ENCODE measurements at places on chromosomes 3 and 15.

DNA sequence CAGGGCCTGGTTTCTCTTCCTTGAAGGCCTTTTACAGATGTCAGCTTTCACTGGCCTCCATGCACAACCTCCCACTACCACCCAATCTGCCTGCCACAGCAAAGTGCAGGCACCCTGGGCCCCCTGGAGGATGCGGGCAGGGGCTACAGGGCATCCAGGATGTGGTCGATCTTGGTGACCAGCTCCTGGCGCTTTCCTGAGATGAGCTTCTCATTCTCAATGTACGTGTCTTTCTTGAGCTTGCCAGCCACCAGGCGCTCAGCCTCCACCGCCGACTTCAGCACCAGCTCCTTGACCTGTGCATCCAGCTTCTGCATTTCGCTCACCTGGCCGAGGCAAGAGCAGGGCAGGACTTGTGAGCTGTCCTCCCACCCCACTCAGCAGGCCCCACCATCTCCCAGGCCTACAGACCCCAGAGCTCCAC lies 30.3 kb downstream of the RPN1 start:
- DNase-seq, result no peak

- no peak for DNase-seq
Observed at GRCh38 chr3:24365168-24365567, 129.5 kb downstream of the THRB start.

GRCh38 chr3:109644746-109645145 lies 307.4 kb upstream of the DPPA4 start:
- DNase-seq, result no peak

- DNase-seq, result no peak
Observed at GRCh38 chr3:17261627-17262369, 377.0 kb downstream of the PLCL2 start.

DNA sequence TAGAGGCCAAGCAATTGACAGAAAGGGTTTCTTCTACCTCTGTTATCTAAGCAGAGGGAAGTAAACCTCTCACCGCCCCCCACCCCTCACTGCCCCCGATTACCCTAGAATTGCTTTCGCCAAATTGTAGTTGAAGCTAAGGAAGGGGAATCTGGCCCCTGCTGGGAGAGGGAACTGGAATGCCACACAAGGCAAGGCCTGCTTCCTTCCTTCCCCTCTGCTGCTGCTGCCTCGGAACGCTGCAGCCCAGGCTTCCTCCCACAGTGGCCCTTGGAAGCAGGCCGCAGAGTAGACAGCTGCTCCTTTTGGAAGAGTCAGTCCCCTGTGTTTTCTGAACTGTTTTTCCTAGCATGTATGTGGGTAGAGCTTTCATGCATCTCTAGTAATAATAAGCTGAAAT lies 21.6 kb downstream of the RLBP1 start:
- DNase-seq, result no peak

GRCh38 chr15:22827125-22827524 lies 11.3 kb upstream of the NIPA2 start:
- DNase-seq, result no peak

- DNase-seq, result no peak
Observed at GRCh38 chr3:117868766-117869165, 1159.2 kb downstream of the TUSC7 start.

DNA sequence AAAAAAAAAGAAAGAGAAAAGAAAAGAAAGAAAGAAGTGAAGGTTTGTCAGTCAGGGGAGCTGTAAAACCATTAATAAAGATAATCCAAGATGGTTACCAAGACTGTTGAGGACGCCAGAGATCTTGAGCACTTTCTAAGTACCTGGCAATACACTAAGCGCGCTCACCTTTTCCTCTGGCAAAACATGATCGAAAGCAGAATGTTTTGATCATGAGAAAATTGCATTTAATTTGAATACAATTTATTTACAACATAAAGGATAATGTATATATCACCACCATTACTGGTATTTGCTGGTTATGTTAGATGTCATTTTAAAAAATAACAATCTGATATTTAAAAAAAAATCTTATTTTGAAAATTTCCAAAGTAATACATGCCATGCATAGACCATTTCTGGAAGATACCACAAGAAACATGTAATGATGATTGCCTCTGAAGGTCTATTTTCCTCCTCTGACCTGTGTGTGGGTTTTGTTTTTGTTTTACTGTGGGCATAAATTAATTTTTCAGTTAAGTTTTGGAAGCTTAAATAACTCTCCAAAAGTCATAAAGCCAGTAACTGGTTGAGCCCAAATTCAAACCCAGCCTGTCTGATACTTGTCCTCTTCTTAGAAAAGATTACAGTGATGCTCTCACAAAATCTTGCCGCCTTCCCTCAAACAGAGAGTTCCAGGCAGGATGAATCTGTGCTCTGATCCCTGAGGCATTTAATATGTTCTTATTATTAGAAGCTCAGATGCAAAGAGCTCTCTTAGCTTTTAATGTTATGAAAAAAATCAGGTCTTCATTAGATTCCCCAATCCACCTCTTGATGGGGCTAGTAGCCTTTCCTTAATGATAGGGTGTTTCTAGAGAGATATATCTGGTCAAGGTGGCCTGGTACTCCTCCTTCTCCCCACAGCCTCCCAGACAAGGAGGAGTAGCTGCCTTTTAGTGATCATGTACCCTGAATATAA lies 2.0 kb downstream of the B2M start:
- no peak for DNase-seq

- DNase-seq, result no peak
Observed at GRCh38 chr15:31023841-31024240, 32.4 kb upstream of the MTMR10 start.

GRCh38 chr3:58383904-58384303 lies 49.7 kb downstream of the PDHB start:
- DNase-seq, result no peak

- DNase-seq, result peak; percentile 88
Observed at GRCh38 chr3:87227104-87227834, at the start of gene CHMP2B. CHMP2B (plus strand) TSS chr3:87227309; CDS start chr3:87227523, 214 bp downstream.

DNA sequence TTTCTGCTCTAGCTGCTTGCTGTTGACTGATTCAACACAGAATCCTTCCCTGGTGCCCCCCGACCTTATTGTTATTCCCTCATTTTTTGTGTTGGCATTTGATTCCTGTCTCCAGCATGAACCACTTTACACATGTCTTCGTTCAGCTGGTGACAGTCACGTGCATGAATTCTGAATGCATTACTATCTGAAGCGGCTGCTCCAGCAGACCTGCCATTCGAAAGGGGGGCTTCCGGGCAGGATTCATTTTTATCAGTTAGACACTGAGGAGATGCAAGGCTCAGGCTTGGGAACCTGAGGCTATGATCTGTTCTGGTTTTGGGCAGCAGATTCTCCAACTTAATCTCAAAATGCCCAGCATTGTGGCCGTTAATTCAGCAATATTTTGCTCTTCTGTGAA lies 336.2 kb downstream of the EPHB1 start:
- DNase-seq, result no peak

DNA sequence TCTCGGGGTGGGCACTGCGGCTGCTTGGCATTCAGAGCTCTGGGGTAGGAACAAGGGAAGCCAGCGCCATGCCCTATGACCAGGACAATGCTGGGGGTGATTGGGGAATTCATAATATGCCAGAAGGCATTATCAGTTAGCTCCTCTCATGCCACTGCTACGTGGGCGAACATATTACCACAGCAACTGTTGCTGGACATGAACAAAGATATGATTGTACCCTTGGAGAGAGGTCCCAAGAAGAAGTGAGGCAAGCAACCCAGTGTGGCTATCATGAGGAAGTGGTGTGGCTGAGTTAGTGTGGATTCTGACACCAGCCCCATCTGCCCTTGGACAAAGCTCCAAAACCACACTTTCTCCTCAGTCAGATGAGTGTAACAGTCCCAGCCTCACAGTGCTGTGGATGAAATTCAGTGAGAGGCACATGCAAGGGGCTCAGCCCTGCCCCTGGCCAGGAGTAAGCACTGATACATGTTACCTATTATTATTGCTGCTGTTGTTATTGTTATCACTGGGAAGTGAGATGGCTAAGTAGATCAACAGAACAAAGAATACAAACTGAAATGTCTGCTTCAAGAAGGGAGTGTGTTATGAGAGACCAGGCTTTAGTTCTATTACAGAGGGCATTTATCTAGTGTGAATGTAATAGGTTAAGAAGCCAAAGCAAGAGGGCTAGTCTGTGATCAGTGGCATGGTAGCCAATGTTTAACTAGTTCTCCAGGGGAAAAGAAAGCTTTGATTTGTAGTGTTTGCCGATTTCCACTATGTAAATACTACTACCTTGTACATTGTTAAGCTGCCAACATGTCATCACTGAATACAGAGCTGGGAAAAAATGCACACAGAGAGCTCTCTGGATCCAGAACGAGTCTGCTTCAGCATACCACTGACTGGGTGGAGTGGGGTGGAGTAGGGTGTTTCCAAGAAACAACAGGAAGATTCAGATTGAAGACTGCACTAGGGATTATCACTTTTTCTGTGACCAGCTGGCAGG lies 222.3 kb upstream of the EIF1B start:
- DNase-seq, result no peak

DNA sequence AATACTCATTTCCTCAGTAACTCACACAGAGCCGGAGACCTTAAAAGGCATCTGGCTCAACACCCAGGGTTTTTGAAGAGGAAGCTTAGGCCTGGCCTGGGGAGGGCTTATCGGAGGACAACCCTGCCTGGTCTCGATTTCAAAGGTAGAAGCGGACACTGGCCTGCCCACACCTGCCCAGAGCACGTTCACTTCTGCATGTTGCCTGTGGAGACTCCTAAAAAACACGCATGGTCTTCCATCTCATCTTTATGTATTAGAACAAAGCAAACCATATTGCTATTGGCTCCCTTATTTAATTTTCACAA lies 55.5 kb upstream of the FURIN start:
- DNase-seq, result no peak

GRCh38 chr15:55530861-55531313 lies 22.9 kb upstream of the DNAAF4 start:
- no peak for DNase-seq

DNA sequence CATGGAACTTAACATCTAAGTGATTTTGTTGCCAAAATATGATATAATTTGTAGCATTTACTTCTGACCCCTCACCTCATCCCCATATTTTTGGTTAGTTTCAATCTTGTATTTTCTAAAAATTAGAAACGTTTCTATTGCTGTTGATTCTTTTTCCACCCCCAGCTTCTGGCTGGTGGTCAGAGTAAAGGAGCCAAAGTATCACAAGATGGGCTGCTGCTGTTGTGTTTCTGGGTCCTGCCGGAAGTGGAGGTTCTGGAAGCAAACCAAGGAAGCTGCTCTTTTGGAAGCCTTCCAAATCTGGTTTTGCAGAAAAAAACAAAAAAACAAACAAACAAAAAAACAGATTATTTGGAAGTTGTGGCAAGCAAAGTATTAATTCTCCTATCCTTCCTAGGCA lies 221.1 kb upstream of the P2RY1 start:
- DNase-seq, result no peak

DNA sequence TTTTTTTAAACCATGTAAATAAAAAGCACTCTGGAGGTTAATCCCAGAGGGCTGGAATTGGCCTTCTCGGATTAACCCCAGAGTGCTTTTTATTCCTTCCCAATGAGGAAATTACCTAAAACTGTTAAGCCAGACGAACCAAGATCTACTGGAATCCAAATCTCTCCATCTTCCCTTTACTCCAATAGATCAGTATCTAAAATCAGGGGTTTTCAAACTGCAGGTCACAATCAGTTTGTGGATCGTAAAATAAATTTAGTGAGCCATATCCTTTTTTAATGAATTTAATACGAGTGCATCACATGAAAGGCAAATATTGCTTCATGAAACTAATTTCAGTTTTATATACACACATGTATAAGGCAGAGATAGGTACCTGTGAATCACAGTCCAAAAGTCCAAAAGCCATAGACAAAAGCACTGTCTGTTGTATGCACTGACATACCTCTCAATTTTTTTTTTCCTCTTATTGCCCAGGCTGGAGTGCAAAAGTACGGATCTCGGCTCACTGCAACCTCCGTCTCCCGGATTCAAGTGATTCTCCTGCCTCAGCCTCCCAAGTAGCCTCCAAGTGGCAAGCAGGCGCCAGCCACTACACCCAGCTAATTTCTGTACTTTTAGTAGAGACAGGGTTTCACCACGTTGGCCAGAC lies 61.3 kb downstream of the TBL1XR1 start:
- no peak for DNase-seq

DNA sequence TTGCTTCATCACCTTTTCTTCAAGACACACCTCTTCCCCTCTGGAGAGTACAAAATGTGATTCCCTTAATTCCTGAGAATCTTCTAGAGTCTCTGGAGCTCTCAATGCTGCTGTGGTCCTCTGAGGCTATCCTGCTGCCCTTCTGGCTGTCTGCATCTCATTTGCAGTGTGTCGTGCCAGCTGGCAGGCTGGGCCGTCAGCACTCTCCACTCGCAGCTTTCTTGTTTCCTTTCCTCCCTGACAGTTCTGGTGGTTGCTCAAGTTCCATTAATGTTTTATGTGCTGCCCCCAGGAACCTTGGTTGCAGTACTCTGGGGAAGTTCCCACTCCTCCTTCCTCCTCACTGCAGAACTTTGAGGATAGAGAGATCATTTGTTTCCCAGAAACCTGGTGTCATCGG lies 210.8 kb upstream of the ROPN1 start:
- DNase-seq, result no peak

DNA sequence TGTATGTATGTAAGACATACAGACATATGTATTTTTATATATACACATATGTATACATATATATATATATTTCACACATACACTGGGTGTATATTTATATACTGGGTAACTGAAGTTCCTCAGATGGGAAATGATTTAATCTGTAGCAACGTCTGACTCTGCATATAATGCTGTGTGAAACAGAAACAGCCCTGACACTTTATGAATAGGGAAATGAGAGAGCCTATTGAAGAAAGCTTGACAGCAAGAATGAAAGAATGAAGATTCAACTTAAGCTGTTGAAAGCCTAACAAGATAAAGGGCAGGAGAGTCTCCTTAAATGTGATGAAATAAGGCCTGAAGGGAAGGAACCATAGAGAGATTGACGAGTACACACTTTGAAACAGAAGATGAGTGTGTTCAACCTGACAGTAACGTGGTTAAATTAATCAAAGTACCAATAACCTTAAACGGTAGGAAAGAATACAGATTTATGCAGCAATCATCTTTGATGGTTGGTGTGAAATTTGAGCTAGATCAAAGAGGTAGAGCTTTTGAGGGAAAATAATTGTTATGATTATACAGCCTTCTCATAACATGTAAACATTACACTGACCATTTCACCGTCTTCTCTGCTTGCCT lies 169.9 kb downstream of the MECOM start:
- no peak for DNase-seq

DNA sequence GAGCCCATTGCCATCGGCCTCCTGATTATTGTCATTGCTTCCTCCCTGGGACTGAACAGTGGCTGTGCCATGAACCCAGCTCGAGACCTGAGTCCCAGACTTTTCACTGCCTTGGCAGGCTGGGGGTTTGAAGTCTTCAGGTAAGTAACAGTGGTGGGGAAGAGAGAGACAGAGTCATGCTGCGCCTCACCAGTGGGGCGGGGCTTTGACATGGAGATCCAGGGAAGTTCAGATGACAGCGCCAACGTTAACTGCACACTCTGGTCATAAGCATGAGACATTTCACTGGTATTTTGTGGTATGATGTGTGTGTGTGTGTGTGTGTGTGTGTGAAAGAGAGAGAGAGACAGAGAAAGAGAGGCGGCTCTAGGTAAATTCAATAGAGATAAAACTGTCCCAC lies 41.0 kb downstream of the AQP9 start:
- DNase-seq, result no peak

GRCh38 chr15:81363276-81363675 lies 10.7 kb downstream of the TMC3 start:
- DNase-seq, result no peak

Data from activated gamma-delta T cell (primary cell).